ENCODE measurements at places on chromosomes 4 and X.

DNA sequence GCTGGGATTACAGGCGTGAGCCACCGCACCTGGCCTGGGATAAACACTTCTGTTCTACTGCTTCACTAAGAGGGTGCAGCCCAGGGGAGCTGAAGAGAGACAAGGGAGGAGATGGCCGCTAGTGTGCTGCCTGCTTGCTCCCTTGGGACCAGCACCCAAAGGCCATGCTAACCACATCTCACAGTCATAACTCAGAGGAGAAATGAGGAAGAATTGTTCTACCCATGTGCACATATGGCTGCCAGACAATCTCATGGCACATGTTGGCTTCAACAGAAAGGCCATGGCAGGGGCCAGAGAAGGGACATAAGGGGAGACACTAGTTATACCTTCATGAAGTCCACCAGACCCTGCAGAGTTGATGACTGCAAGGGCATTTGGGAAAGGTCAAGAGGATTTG is 22.4 kb downstream of the CLDN22 start:
- no peak for DNase-seq

DNA sequence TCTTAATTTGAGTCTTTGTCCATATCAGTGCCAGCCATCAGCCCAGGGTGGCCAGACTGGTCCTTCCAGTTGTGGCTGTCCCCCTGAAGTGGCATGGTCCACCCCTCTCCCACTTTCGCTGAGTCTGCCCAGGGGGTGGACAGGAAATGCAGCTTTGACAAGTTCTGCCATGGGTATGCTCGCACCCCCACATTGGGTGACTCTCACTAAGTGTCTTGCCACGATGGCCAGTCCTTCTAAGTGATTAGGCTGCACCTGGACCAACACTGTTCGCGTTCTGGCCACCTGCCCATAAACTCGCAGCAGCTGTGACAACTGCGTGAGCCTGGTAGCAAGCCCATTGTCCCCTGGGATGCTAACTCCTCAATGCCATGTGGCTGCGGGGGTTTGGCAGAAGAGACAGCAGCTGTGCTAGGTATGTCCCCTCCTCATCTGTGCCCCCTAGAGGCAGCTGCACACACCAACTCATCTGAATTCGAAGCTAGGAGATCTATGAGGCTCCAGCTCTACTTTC is 10.0 kb upstream of the LNX1 start:
- no peak for DNase-seq

DNA sequence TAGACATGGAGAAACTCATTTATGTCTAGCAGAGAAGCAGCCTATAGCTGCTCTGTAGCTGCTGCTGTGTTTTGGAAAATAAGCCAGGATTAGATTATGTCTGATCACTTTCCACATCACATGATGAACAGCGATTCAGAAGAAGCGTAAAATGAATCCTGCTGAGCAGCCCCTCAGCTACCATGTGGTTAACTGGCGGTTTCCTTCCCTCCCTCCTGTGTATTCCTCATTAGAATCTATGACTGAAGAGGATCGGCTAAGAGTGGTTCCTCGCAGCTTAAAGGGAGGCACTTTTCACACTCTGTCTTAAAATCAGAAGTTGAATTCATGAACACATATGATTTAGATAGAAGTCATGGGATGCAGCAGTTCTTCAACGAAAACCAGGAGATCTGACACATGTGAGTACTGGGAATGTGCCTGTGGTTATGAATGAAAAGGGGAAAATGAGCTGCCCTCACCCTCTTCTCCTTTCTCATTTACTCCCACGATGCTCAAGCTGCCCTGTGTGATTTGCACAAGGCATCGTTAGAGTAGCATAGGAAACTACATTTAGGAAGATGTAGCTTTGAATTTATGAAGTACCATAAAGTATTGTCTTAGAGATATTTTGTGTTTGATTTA is at the start of gene PPEF1:
PPEF1 (plus strand) TSS at position 220 of the 624 bp plus-strand sequence; CDS start at position 356, 136 bp downstream.
- DNase-seq = no peak

DNA sequence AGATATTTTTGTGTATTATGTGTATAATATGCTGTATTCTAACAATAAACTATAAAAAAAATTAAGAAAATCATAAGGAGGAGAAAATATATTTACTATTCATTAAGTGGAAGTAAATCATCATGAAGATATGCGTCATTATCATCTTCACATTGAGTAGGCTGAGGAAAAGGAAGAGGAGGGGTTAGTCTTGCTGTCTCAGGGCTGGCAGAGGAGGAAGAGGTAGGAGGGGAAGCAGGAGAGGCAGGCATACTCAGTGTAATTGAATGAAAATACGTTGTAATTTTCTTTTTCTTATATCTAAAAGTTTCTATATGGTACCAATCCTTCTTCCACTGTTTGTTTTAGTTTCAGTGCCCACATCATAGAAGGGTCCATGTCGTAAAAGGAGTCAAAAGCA is 9.8 kb upstream of the TMEM185A start:
- DNase-seq = no peak

GRCh38 chr4:87087420-87087819 is 133.0 kb downstream of the KLHL8 start:
- DNase-seq = no peak

GRCh38 chrX:146189371-146189770 is 371.7 kb downstream of the SLITRK2 start:
- no peak for DNase-seq

DNA sequence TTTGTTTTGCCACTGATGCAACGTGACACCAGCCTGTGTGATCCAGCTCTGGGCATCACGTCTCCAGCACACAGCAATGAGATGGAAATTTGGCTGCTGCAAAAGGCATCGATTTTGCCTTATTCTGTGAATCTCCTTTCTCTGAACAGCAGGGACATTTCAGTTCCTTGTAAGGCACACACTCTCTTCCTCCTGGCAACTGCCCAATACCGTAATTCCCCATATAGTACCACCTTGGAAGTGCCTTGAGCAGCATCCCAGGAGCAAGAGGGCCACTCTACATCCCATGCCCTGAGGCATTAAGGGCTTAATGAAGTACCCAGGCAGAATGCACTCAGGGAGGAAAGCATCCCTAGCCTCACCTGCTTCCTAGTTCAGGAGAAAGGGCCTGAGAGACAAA is 10.5 kb upstream of the MAMLD1 start:
- no peak for DNase-seq

GRCh38 chr4:87353592-87353991 is 30.9 kb upstream of the HSD17B13 start:
- no peak for DNase-seq

DNA sequence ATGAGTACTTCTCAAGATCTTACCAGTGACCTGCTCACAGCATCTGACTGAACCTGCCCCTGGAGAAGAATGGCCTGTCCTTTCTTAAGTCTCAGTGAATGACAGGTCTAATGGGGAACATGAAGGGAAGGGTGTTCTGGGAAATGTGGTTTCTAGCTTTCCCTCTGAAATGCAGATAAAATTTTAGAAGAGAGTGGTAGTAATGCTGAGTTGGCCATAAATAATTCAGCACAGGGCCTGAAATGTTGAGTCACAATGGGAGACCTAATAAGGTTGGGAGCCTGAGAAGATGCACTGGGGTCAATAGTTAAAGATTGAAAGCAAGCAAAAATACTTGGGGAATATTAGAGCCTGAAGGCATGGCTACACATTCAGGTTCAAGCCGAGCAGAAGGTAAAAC is 214.9 kb upstream of the ARHGAP24 start:
- DNase-seq = no peak

DNA sequence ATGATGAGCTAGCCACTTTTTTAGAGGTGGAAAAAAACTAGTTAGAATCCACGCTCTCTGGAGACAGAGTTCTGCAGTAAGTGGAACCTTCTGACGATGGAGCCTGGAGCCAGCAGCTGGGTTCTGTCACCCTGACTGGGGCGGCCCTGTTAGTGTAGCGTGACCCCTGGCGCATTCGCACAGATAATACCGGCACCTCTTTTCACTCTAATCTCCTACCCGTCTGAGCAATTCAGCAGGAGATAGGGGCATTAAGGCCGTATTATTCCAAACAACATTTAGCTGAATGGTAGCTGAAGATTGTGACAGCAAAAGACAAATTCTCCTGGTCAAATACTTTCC is 292.6 kb downstream of the FBXO8 start:
- no peak for DNase-seq

- no peak for DNase-seq
Observed at GRCh38 chr4:150244600-150244999, 166.4 kb downstream of the DCLK2 start.

GRCh38 chr4:134027931-134028330 is 173.7 kb downstream of the PABPC4L start:
- DNase-seq = no peak

DNA sequence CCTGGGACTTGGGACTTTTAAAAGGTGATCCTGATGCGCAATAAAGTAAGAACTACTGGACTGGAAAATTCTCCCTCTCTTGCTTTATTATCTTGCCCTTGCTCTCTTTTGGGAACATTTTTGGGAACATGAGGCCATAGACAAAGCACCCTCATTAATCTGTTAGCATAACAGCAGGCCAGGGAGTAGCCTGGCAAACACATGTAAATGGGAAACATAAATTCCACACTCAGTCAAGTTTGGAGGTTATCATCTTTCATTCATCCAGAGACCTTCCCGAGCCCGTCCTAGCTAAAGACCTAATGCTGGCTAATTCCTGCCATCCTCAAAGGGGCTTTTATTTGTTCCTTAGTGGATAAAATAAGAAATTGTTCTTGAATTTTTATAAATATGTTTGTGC is 162.8 kb upstream of the ARX start:
- no peak for DNase-seq

DNA sequence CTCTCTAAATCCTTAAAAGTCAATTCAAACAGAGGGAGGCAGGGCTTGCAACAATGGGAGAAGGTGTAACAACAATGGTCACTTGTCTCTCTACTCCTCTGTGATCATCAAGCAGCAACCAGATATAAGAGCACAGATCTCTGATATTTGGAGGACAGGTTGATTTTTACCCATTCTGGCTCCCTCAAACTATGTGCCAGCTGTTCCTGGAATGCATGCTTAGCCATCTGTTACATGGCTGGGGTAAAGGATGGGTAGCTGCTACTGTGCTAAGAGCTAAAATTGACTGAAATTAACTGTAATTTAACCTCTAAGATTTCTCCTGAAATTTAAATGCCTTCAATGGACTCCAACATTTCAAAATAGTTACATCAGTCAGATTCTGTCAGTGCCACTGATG is 1459.9 kb downstream of the PCDH7 start:
- no peak for DNase-seq

GRCh38 chrX:20244931-20245330 is 21.8 kb downstream of the RPS6KA3 start:
- DNase-seq = no peak

- no peak for DNase-seq
Observed at GRCh38 chrX:153588021-153588781, 10.7 kb downstream of the CCNQ start.

- DNase-seq = no peak
Observed at GRCh38 chr4:40038977-40039376, 17.7 kb upstream of the N4BP2 start.

- DNase-seq = no peak
Observed at GRCh38 chr4:5798462-5798861, 87.5 kb downstream of the EVC start.

Measured in GDM1 (cell line).